Activated T-helper 2 cell treated with anti-CD3 and anti-CD28 coated beads, Interferon-gamma antibody, Interleukin-2, Interleukin-4, amounts not matched to agents 10 μg/mL and 5 μg/mL and 100 μg/mL, durations not matched to agents 14 hours and 24 hours and 36 hours (primary cell): ENCODE measurements at places on chromosomes 5 and 9. TPM values are rescaled to one million over a fixed set of nuclear protein-coding genes. Genes with fewer than 3 reads are reported as not detected.

ARSI gene
- total RNA-seq: not detected in 2 replicates

LCP2 gene
- total RNA-seq: 239 and 254 TPM in 2 replicates

ZFP2 gene
- total RNA-seq: 0.18 TPM in 1 of 2 replicates, not detected in the other

LCN9 gene
- total RNA-seq: not detected in 2 replicates

IFNA21 gene
- not detected in 2 replicates for total RNA-seq

MLANA gene
- total RNA-seq: not detected in 2 replicates

POC5 gene
- 16.2 and 16.5 TPM in 2 replicates for total RNA-seq

CRHBP gene
- 0.09 TPM in 1 of 2 replicates, not detected in the other for total RNA-seq

LCN12 gene
- 2.0 and 2.1 TPM in 2 replicates for total RNA-seq

PRUNE2 gene
- total RNA-seq: 0.27 and 0.53 TPM in 2 replicates

IFNA5 gene
- not detected in 2 replicates for total RNA-seq

DND1 gene
- total RNA-seq: 3.2 and 3.5 TPM in 2 replicates

CEL gene
- 2.0 and 2.1 TPM in 2 replicates for total RNA-seq

SLC1A3 gene
- not detected in 2 replicates for total RNA-seq

ST6GALNAC6 gene
- 60.3 and 60.7 TPM in 2 replicates for total RNA-seq

FOXD4L4 gene
- total RNA-seq: 0.11 TPM in 1 of 2 replicates, not detected in the other

ADAMTSL1 gene
- total RNA-seq: not detected in 2 replicates

C9 gene
- not detected in 2 replicates for total RNA-seq

RFESD gene
- 0.94 and 2.9 TPM in 2 replicates for total RNA-seq

SPINK4 gene
- total RNA-seq: not detected in 2 replicates

PIP5KL1 gene
- total RNA-seq: 1.4 and 3.4 TPM in 2 replicates

DNM1 gene
- total RNA-seq: 0.90 and 2.4 TPM in 2 replicates

TRUB2 gene
- total RNA-seq: 33.5 and 36.1 TPM in 2 replicates

CNTRL gene
- 67.6 and 68.4 TPM in 2 replicates for total RNA-seq

LCNL1 gene
- total RNA-seq: not detected in 2 replicates

FOXD4L3 gene
- total RNA-seq: not detected in 2 replicates

LPAR1 gene
- not detected in 2 replicates for total RNA-seq

IL3 gene
- 140 and 142 TPM in 2 replicates for total RNA-seq

CDH18 gene
- total RNA-seq: not detected in 2 replicates

PCDHA9 gene
- not detected in 2 replicates for total RNA-seq

SDHA gene
- total RNA-seq: 154 and 157 TPM in 2 replicates

TBC1D2 gene
- 1.3 and 1.5 TPM in 2 replicates for total RNA-seq

PCDHGC4 gene
- total RNA-seq: not detected in 2 replicates

SPAG8 gene
- total RNA-seq: 0.82 and 1.5 TPM in 2 replicates

SLC25A2 gene
- 0.16 TPM in 1 of 2 replicates, not detected in the other for total RNA-seq

SLC6A18 gene
- total RNA-seq: not detected in 2 replicates

CKS2 gene
- total RNA-seq: 172 and 177 TPM in 2 replicates

LMBRD2 gene
- 9.3 and 11.6 TPM in 2 replicates for total RNA-seq

ANKRD18B gene
- total RNA-seq: 1.6 and 2.6 TPM in 2 replicates

FYB1 gene
- total RNA-seq: 66.4 and 70.7 TPM in 2 replicates
